ENCODE measurements at places on chromosomes 2 and 18. TPM values are rescaled to one million over a fixed set of nuclear protein-coding genes. Genes with fewer than 3 reads are reported as not detected.

The CYTIP gene
- 0.64 TPM for polyA plus RNA-seq

The SERPINB7 gene
- 2.1 TPM for polyA plus RNA-seq

The ZRANB3 gene
- polyA plus RNA-seq: 7.7 TPM

The COLEC11 gene
- polyA plus RNA-seq: 0.48 TPM

The GBX2 gene
- polyA plus RNA-seq: not detected

Data from muscle of back (tissue), 13 donors.